ENCODE measurements at places on chromosomes 1 and 21.

GRCh38 chr1:231315887-231316286 lies 21.8 kb downstream of the EXOC8 start:
- no peak for DNase-seq

DNA sequence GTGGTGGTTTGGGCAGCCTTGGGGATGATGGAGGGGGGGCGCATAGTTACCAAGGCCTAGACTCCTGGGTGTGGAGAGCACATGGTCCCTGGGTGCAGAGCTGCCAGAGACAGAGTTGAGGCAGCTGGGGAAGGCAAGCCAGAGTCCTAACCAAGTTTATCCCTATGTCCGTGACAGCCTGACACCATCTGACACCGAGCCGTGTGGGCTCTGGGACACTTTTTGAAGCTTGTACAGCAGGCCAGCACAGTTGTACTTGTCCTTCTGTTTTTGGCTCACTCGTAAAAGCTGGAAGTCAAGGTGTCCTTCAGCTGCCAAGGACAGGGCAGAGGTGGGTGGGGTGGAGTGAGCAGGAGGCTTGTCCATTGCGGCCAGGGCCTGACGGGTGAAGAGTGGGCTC lies 28.5 kb downstream of the SLC26A9 start:
- DNase-seq: no peak

- no peak for DNase-seq
These were observed 205.4 kb downstream of the NFIA start for GRCh38 chr1:61287734-61288133.

- DNase-seq: no peak
These were observed 345.0 kb downstream of the NPHP4 start for GRCh38 chr1:5647234-5647633.

DNA sequence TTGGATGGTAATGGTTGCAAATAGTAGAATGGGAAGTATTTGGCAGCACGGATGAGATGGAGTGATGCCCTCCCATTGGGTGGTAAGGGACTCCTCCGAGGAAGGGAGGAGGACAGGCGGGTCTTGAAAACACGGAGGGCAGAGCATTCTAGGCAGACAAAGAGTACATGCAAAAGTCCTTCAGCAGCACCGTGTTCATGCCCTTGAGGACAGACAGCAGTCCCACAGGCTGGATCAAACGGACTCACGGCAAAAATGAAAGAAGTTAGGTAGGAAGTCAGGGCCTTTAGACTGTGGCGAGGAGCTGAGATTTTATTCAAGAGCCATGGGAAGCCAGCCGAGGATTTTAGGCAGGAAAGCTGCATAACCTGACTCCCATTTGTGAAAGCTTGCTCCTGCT lies 253.9 kb downstream of the RHOU start:
- DNase-seq: no peak

DNA sequence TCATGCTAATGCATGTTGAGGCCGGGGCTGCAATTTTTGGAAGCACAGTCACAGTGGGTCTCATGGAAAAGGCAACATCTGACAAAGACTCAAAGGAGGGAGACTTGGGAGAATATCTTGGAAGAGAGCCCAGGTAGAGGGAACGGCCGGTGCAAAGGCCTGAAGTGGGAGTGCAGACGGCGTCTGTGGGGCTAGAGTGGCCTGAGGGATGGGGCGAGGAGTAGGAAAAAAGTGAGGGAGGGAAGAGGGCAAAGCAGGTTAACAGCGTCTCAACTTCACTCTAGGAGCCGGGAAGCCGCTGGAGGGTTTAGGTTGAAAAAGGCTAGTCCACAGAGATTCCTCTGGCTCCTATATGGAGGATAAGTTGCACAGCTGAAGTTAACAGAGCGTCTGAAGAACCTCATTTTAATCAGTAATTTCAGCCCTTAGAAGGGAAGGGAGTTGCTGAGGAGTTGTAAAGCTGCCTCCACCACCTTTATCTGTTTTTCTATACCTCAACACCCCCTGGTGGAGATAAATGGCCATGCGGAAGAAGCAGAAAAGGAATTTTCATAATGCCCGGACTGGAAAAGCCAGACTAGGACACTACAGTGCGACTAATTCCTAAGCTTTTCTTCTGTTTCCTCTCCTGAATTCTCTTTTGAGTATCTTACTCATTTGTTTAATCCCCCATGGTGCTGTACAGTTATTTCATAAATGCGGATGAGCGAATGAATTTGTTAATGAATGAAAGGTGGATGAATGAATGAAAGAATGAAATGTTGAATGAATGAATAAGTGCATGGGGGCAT lies 78.7 kb upstream of the ZNF281 start:
- DNase-seq: peak; percentile 25

- DNase-seq: no peak
These were observed 45.2 kb upstream of the FMO2 start for GRCh38 chr1:171139890-171140289.

Data from stimulated activated CD4-positive, alpha-beta T cell treated with anti-CD3 and anti-CD28 coated beads, Interleukin-2, amount 100 ng/mL, for 4 hours (primary cell).